HT1080 (cell line): ENCODE measurements at places on chromosomes 5 and 9. TPM values are rescaled to one million over a fixed set of nuclear protein-coding genes. Genes with fewer than 3 reads are reported as not detected.

DNA sequence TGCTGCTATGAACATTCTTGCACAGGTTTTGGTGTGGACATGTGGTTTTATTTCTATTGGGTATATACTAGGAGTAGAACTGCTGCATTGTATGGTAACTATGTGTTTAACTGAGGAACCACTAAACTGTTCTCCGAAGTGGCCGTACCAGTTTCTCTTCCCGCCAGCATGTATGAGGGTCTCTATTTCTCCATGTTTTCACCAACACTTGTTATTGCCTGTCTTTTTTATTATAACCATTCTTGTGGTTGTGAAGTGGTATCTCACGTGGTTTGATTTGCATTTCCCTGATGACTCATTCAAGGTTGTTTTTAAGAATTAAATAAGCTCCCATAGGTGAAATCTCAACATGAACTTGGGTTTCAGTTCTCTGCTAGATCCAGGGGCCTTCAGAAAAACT lies 19.4 kb downstream of the PDE8B start:
- no peak for DNase-seq

DNA sequence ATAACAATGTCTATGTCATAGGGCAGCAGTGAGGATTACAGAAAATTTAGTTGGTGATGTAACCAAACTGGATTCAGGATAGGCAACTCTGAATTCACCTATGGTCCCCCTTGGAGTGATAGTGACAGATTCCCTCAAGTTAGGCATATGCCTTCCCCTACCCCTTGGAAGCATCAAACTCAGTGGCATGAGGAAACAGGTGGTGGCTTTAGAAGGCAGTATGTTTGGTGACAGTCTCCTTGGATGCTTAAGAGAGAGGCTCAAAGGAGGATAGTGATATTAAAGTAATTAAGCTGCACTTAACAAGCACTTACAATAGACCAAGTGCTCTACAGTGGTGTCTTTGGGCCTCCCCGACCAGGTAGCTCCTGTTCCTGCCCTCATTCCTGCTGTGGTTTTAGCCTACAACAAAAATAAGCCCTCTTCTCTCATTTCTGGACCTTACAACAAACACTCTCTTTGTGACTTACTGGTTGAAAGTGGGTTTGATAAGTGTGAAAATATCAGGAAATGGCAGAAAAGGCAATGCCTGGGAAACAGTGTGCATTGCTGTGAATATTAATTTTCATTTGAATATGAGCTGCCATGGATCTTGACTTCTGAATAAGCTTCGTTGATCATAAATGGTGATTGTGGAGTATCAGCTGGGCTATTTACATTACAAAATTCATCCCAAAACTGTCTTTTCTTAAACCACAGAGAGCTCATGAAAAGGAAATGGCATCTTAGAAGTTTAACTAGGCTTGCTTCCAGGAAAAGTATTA lies 29.2 kb downstream of the NR4A3 start:
- no peak for DNase-seq

DNA sequence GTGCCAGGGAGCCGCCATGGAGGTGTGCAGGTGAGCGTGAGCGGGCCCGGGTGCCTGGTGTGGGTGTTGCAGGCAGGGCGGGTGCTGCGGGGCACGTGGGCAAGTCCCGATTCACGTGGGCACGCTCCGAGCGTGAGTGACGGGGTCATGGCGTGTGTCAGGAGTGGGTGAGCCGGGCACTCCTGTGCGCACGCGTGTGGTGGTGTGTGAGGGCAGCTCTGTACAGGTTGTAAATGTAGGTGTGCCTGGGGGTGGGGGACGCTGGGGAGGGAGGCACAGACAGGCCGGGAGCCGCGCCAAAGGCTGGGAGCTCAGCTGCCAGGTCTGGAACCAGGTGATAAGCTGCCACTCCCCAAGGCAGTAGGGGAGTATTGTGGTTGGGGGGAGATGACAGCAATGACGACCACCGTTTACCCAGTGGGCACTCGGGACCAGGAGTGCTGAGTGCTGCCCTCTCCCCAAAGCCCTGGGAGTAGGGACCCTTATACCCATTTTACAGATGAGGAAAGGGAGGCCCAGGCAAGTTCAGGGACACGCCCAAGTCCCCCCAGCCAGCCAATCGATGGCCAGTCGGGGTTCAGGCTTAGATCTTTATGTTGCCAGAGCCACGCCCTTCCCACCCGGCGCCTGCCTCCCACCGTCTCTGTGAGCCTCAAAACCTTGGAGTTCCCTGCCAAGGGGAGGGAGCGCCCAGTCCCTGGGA lies 9.6 kb downstream of the NCS1 start:
- DNase-seq: no peak

DNA sequence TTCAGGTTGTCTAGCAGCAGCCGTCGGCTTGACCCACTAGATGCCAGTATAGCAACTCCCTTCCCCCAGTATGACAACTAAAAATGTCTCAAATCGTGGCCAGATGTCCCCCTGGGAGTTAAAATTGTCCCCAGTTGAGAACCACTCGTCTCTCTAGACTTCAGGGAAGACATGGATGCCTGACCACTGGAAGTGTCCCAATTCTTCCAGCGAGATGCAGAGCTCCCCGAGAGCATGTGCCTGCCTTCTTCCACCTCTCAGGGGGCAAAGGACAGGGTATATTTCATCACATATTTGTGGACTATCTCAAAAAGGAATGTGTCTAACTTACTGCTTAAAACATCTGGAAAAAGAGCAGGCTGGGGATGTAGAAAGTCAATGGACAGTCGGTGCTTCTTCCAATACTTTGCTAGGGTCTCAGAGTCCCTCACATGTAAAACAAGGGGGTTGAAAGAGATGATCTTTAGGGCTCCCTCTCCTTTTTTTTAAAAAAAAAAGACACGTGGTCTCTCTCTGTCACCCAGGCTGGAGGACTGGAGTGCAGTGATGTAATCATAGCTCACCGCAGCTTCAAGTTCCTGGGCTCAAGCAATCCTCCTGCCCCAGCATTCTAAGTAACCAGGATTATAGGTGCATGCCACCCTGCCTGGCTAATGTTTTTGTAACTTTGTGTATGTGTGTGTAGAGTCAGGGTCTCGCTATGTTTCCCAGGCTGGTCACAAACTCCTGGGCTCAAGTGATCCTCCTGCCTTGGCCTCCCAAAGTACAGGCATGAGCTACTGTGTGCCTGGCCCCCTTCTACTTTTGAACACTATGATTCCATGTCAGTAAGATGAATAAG lies 190.6 kb downstream of the DAB2IP start:
- peak; percentile 8 for DNase-seq

GRCh38 chr5:31052937-31053658 lies 140.4 kb upstream of the CDH6 start:
- DNase-seq: no peak

DNA sequence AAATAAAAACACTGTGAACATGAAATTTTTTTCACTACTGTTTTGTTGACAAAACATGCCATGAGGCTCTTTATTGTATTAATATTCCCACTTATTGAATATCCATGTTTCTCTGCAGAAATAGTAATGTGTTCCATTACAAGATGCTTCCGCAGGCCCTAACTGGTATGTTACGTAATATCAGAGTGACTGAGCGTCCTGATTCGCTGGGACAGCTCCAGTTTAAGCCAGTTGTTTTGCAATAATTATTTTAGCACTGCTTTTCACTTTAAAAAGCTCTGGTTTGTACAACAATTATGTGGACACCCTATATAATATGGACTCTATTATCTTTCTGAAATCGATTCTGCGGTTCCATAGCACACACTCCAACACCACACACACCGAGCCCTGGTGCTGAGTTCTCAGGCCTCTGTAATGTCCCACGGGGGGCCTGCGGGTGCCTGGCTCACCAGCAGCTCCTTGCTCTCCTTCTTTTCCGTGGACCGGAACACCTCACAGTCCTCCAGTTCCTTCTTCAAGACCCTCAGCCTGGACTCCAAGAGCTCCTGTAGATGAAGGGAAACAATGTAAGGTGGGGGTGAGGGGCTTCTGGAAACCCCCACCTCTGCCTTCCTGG lies 1.8 kb downstream of the TRIM7 start:
- no peak for DNase-seq

Gene STK32A
- total RNA-seq: 0.39 and 0.87 TPM in 2 replicates

Gene ADAMTSL1
- 1.9 and 2.2 TPM in 2 replicates for total RNA-seq

Gene PPP3R2
- total RNA-seq: not detected in 2 replicates

Gene CD14
- not detected in 2 replicates for total RNA-seq
